Dermis blood vessel endothelial cell (primary cell): ENCODE measurements at places on chromosomes 7 and 10.

DNA sequence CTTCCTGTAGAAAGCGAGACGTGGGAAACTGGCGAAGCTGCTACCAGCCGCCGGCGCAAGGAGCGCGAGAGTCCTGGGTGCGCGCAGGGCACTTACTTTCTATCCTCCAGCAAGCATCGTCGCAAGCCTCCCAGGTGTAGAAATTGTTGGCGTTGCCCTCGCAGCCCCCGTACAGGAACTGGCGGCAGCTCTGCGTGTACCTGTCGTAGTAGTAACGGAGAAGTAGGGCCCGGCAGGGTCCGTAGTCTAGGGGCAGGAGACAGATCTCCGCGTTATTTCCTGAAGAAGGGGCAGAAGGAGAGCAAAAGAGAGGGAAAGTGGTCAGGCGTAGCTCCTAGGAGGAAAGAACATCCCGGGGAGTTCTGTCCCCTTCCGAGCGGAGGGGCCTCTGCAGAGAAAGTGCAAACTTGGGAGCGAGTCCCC lies 501 bp downstream of the TFPI2 start:
- DNase-seq = peak; percentile 41

DNA sequence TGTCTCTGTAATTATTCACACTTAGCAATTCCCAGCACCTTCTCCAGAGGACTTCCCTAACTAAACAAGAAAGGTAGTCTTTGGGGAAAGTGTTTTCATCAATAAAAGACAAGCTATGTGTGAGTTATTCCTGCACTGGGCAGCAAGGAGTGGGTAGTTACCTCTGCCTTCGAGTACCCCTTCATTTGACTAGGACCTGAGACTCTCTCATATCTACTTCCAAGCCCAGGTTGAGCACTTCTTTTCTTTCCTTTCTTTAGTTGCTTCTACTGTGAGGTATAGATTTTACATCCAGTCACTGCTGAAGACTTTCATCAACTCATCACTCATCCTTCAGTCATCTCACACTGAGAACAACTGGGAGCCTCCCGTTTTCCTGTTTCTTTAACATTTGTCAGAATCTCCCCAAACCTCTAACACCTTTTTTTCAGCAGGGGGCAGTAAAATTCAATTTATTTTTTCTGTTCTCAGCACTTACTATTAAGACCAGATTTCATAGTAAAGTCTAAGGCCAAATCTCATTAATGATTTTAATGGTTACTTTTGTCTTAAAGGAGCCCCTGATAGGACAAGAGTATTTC lies 80.1 kb upstream of the PRSS1 start:
- peak; percentile 53 for DNase-seq

DNA sequence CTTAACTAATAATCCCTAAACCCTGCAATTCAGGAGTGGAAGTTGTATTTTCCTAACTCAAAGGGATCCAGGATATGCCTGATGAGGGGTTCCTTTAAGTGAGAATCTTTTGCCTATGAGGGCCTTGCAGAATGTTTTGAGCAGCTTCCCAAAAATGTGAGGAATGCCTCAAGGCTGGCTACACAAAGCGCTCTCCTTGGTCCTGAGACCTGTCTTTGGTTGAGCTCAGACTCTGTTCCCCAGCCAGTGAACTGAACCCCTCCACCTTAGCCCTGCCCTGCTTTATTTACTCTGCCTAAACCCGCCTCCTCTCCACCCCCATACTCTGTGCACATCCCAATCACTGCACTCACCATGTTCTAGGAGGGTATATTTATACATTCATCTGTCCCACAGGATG lies 108.6 kb downstream of the NRCAM start:
- DNase-seq = peak; percentile 53

DNA sequence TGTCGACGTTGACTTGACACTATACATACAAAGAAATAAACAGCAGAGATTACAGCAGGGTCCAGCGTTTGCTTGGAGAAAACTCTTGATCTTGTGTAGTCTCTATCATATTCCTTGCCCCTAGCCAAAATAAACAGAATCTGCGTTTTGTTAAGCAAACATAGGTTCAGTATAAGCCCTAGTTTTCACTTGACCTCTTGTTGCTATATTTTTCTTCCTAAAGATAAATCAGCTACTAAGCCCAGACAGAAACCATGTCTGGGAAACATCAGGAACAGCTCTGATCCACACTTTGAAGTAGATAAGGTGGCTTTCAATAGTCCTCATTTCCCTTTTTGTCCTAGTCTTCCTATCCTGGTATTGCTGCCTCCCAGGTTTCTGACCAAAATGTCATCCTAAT lies 328.2 kb upstream of the MAGI2 start:
- DNase-seq = no peak

- DNase-seq = no peak
Measured at GRCh38 chr7:35717013-35717412, 22.1 kb upstream of the HERPUD2 start.

- DNase-seq = peak; percentile 43
Measured at GRCh38 chr7:7183838-7184463, 1.6 kb downstream of the C1GALT1 start.
